ENCODE measurements at places on chromosomes 7 and 10.

GRCh38 chr10:24434961-24435360 lies 226.0 kb downstream of the KIAA1217 start:
- no peak for DNase-seq

GRCh38 chr7:21318916-21319270 lies 109.0 kb upstream of the SP4 start:
- DNase-seq: no peak

DNA sequence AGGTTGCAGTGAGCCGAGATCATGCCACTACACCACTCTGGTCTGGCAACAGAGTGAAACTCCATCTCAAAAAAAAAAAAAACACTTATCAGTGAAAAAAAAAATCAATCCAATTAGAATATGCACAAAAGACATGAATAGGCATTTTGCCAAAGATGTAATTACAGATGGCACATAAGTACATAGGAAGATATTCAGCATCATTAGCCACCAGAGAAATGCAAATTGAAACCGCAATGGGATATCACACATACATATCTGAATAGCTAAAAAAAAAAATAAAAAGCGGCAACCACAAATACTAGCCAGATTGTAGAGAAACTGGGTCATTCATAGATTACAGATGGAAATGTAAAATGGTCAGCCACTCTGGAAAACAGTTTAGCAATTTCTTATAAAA lies 1310.8 kb downstream of the XPNPEP1 start:
- no peak for DNase-seq

DNA sequence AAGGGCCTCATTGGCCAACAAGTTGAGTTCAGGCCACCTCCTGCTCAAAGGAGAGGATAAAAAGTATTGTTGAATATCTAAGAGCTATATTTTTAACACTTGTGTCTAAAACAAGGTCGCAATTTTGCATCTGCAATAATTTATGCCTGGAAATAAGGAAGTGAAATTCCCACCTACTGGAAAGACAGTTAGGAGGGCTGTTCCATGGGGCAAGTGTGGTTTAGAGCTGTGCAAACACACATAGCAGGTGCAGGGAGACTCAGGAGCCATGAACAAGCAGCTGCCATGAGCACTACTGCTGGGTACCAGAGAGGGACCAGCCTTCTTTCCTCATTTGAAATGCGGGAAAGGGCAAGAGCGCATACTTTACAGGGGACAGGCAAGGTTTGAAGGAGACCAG lies 35.5 kb upstream of the IKZF1 start:
- DNase-seq: no peak

DNA sequence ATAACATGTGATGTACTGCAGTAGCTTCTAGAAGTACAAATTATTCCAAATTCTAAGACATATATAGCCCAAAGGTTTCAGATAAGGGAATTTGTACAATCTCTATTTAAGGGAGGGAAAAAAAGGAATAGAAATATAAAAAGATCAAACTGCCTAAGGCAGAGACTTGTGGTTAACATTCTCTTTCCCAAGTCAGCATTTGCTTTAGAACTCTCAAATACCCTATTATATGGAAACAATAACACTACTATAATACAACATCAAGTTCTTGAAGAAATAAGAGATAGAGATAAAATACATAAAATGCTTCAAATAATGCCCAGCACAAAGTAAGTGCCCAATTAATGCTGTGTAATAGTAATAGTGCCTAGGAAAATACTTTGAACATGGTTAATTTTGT lies 123.1 kb downstream of the CRPPA start:
- no peak for DNase-seq

DNA sequence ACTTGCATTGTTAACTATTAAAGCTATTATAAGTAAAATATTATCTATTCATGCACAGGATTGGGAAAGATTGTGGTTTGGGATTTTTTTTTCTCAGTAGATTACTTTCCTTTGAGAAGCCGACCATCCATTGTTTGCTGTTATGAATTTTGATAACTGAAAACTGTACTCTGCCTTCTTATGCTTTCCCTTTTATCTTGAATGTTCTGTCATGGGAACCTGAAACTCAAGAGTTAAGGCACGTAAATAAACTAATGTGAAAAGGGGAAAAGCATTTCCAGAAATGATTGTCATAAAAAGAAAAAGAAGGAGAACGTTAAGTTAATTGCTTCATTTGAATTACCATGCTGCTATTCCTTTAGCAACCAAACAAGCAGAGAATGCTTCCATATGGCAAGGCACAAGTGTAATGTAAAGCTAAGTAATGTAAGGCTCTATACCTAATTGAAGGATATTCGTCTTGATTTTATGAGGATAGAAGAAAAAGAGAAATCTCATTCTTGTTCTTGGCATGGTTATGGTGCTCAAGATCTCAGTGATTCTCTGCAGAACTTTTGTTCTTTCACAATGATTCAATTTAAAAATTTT lies 370.8 kb downstream of the AUTS2 start:
- no peak for DNase-seq
